ENCODE measurements at places on chromosomes 16 and 17.

GRCh38 chr16:19118938-19119431 is 5.2 kb downstream of the ITPRIPL2 start:
- H3K4me3 ChIP-seq: no peak overlapping the region
- no peaks in the 10 kb centered on the region for H3K4me1 ChIP-seq
- peak overlapping the region; percentile 78 for H3K27ac ChIP-seq
- no peaks in the 10 kb centered on the region for H3K27me3 ChIP-seq

- no peak overlapping the region for H3K4me3 ChIP-seq
- no peak for DNase-seq
- no peaks in the 10 kb centered on the region for H3K4me1 ChIP-seq
- H3K27ac ChIP-seq: no peak overlapping the region
Measured at GRCh38 chr17:29927546-29927945, 2.5 kb downstream of the SSH2 start.

- no peaks in the 10 kb centered on the region for H3K27me3 ChIP-seq
- no peak overlapping the region for H3K4me3 ChIP-seq
- no peaks in the 10 kb centered on the region for H3K36me3 ChIP-seq
- H3K27ac ChIP-seq: no peak overlapping the region
- peak; percentile 65 for DNase-seq
- H3K4me1 ChIP-seq: no peaks in the 10 kb centered on the region
Measured at GRCh38 chr16:84329843-84330684, 35.4 kb downstream of the WFDC1 start.

DNA sequence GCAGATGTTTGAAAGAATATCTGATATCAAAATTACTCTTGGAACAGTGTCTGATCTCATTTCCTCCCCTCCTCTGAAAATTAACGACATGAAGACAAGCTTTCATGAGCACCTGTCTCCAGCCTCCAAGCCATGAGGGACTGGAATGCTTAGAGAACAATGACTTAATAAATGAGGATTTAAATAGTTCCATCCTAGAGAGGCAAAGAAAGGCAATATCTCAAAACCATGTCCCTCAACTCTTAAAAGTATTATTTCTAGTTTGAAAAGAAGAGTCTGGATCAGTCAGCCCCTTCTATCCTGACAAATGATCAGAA is 137.5 kb downstream of the ANKFN1 start:
- H3K27me3 ChIP-seq: no peaks in the 10 kb centered on the region
- no peak overlapping the region for H3K27ac ChIP-seq
- H3K4me1 ChIP-seq: peaks cover 5% of the 10 kb centered on the region
- H3K4me3 ChIP-seq: no peak overlapping the region
- H3K36me3 ChIP-seq: no peaks in the 10 kb centered on the region
- no peak for DNase-seq

- H3K4me1 ChIP-seq: no peaks in the 10 kb centered on the region
- H3K27ac ChIP-seq: no peak overlapping the region
Measured at GRCh38 chr16:50679266-50679665, 1.8 kb downstream of the SNX20 start.

GRCh38 chr16:85829751-85830445 is 30.4 kb downstream of the COX4I1 start:
- no peak overlapping the region for H3K4me3 ChIP-seq
- no peak overlapping the region for H3K27ac ChIP-seq
- H3K36me3 ChIP-seq: no peaks in the 10 kb centered on the region

DNA sequence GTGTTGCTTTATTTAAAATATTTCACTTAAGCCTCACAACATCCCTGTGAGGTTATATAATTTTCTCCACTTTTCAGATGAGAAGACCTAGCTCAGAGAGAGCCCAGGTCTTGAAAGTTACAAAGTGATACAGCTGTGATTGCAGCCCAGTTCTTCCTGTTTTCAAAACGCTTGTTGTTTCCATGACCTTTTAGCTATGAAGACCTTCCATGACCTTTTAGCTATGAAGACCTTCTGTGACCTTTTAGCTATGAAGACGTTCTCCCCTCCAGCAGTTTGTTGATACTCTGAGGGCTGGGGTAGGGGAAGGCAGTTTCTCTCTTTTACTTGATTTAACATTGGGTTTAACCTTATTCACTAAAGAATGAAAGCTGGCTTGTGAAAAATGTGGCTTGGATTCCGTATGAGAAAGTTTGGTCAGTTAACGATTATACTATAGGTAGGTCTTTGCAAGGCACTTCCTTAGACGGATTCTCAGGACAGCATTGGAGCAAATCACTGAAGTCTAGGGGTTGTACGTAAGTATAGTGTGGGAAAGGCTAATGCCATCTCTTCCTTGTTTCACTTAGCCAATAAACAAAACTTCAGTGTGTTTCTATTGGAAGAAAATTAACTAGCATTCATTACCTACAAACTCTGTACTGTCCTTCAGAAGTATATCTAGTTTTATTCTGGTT is 20.7 kb downstream of the PHKB start:
- H3K27ac ChIP-seq: no peak overlapping the region
- no peak overlapping the region for H3K4me3 ChIP-seq
- H3K4me1 ChIP-seq: no peaks in the 10 kb centered on the region
- no peaks in the 10 kb centered on the region for H3K27me3 ChIP-seq
- no peaks in the 10 kb centered on the region for H3K36me3 ChIP-seq
- no peak for DNase-seq

- H3K4me3 ChIP-seq: no peak overlapping the region
- no peaks in the 10 kb centered on the region for H3K27me3 ChIP-seq
- no peaks in the 10 kb centered on the region for H3K36me3 ChIP-seq
- H3K4me1 ChIP-seq: no peaks in the 10 kb centered on the region
- no peak for DNase-seq
Measured at GRCh38 chr17:75478508-75478907, 22.1 kb downstream of the TMEM94 start.

GRCh38 chr16:47667956-47668355 is 206.8 kb downstream of the PHKB start:
- DNase-seq: no peak
- no peaks in the 10 kb centered on the region for H3K4me1 ChIP-seq
- no peaks in the 10 kb centered on the region for H3K36me3 ChIP-seq
- no peak overlapping the region for H3K27ac ChIP-seq

GRCh38 chr17:50127697-50128361 is 2.1 kb downstream of the SAMD14 start:
- no peak overlapping the region for H3K4me3 ChIP-seq
- H3K36me3 ChIP-seq: no peaks in the 10 kb centered on the region
- no peak for DNase-seq
- no peaks in the 10 kb centered on the region for H3K27me3 ChIP-seq

DNA sequence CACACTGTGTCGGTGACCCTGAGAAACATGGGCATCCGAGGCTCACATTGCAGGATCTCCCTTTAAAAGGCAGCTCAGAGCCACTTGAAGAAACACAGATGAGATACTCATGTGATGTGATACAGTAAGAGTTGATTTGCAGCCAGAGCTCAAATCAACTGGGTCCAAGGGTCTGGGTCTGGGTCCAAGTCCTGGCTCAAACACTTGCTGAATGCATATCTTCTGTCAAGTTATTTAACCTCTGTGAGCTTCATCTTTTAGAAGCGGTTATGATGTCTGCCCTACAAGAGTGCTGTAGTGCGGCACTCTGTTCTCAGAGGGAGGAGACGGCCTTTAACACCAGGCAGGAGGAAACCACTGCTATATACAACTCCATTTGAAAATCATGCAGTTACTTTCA is 6.4 kb downstream of the KRT38 start:
- no peak overlapping the region for H3K4me3 ChIP-seq
- H3K36me3 ChIP-seq: no peaks in the 10 kb centered on the region
- H3K27me3 ChIP-seq: no peaks in the 10 kb centered on the region
- no peak overlapping the region for H3K27ac ChIP-seq
- DNase-seq: no peak

DNA sequence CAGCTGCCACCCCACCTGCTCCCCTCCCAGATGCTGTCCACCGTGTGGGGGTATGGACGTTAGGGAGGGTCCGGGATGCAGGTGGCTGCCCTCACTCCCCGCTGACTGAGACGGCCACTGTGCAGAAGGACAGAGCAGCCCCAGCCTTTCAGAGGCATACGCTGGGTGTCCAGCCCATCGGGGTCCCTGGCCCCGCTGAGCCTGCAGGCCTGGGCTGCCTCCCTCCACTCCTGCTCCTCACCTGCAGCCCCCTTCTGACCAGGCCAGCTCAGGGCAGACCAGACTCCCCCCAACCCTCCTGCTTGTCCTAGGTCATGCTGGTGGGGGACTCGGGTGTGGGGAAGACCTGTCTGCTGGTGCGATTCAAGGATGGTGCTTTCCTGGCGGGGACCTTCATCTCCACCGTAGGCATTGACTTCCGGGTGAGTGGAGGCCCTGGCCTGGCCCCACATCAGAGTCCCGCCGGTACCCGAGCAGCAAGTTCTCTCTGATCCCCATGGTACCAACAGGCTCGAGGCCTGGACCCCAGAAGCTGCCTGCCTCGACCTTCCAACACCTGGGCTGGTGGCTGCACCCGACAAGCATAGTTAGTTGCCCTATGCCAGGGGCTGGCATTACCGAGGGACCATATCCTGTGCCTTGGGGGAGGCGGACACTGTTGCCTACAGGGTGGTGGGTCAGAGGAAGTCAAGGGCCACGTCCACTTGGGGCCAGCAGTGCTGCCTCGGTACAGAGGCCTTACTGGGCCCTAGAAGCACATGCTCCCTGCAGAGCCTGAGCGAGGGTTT is 1.4 kb downstream of the RAB26 start:
- H3K27me3 ChIP-seq: no peaks in the 10 kb centered on the region
- H3K4me3 ChIP-seq: no peak overlapping the region
- H3K4me1 ChIP-seq: no peaks in the 10 kb centered on the region
- no peak overlapping the region for H3K27ac ChIP-seq
- DNase-seq: peak; percentile 75
- no peaks in the 10 kb centered on the region for H3K36me3 ChIP-seq

DNA sequence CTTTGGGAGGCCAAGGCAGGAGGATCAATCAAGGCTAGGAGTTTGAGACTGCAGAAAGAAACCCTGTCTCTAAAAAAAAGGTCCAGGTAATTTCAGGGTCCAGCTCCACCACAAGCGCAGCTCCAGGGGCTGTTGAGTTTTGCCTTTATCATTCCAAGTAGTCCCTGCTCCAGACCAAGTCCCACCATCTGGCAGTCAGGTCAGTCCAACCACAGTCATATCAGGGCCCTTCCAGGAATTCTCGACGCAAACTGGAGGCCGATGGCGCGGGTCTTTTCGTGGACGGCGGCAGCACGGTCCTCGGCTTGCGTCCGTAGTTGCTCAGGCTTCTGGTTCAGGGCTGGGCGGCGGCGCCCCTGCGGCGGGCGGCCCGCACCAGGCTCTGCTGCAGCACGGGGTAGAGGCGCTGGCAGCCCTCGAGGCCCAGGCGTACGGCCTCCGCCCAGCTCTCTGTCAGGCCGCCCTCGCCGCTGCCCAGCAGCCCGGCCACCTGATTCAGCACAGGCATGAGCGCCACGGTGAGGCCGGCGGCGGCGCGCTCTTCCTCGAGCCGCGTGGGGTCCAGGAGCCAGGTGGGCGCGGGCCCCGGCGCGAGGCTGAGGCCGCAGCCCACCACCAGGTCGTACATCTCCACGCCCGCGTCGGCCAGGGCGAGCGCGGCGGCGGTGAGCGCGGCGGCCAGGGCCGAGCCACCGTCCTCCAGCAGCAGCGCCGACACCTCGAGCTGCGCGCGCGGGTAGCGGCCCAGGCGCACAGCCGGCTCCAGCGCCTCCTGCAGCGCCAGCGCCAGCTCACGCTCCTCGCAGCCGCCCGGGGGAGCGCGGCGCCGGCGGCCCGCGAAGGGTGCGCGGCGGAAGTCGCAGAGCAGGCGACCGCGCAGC is 752 bp downstream of the EXOSC6 start:
- H3K4me3 ChIP-seq: peak overlapping the region; percentile 77
- H3K27me3 ChIP-seq: no peaks in the 10 kb centered on the region
- H3K36me3 ChIP-seq: no peaks in the 10 kb centered on the region
- peak; percentile 81 for DNase-seq
- no peaks in the 10 kb centered on the region for H3K4me1 ChIP-seq

- H3K4me3 ChIP-seq: no peak overlapping the region
- no peak overlapping the region for H3K27ac ChIP-seq
- no peak for DNase-seq
- no peaks in the 10 kb centered on the region for H3K4me1 ChIP-seq
- H3K27me3 ChIP-seq: no peaks in the 10 kb centered on the region
Measured at GRCh38 chr17:5667871-5668270, 83.6 kb upstream of the NLRP1 start.

DNA sequence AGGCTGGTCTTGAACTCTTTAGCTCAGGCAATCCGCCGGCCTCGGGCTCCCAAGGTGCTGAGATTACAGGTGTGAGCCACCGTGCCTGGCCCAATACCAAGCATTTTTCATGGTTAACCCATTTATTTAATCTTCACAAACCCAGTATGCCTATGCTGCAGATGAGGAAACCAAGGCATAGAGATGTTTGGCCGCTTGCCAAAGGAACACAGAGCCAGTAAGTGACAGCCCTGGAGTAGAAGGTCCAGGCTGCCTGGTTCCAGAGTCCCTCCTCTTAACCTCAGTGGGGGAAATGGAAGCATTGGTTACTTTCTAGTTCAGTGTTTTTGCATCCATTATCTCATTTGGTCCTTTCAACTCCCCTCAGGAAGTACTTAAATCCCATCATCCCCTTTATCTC is 15.3 kb upstream of the ARL5C start:
- H3K4me1 ChIP-seq: no peaks in the 10 kb centered on the region
- H3K27me3 ChIP-seq: no peaks in the 10 kb centered on the region
- no peak for DNase-seq
- peaks cover 6% of the 10 kb centered on the region for H3K36me3 ChIP-seq

DNA sequence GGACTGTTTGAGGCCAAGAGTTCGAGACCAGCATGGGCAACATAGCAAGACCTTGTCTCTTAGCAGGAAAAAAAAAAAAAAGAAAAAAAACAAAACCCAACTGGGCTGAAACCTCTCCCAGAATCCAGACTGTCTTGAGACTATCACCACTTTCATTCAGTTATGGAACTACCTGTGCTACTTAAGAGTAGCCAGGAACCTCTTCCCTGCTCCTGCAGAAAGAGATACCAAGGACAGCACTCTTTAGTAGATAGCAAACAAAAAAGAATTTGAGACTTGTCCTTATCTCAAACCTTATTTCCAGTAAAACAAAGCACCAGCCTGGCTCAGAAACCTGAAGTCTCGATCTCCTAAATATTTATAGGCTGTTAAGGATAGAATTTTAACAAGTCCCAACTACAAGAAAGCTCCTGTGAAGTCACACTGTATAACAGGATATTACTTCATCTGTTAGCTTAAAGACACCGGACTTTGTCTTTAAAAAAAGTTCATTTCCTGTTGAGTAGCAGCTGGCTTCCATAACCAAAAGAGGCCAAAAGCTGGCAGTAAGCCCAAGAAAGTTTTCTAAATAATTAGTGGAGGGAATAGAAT is 5.1 kb downstream of the CDR2 start:
- H3K4me1 ChIP-seq: no peaks in the 10 kb centered on the region
- no peaks in the 10 kb centered on the region for H3K36me3 ChIP-seq
- no peak for DNase-seq
- peak overlapping the region; percentile 33 for H3K27ac ChIP-seq

- DNase-seq: no peak
- no peaks in the 10 kb centered on the region for H3K4me1 ChIP-seq
- H3K36me3 ChIP-seq: no peaks in the 10 kb centered on the region
Measured at GRCh38 chr17:3679531-3680126, 11.0 kb downstream of the EMC6 start.

GRCh38 chr17:48159232-48159631 is 51.7 kb downstream of the SNX11 start:
- H3K36me3 ChIP-seq: no peaks in the 10 kb centered on the region
- H3K4me1 ChIP-seq: no peaks in the 10 kb centered on the region
- no peak overlapping the region for H3K4me3 ChIP-seq
- H3K27me3 ChIP-seq: no peaks in the 10 kb centered on the region
- H3K27ac ChIP-seq: no peak overlapping the region
